Left lung (tissue), 14 donors: ENCODE measurements at places on chromosomes 7 and 10. TPM values are rescaled to one million over a fixed set of nuclear protein-coding genes. Genes with fewer than 3 reads are reported as not detected.

Gene RNF32
- polyA plus RNA-seq, result 7.3 TPM

Gene PRRT4
- 2.8 TPM for polyA plus RNA-seq

Gene AUTS2
- polyA plus RNA-seq, result 95.8 TPM

Gene RBP3
- 0.14 TPM for polyA plus RNA-seq

- DNase-seq, result no peak
These were observed 71.7 kb downstream of the ARID5B start for GRCh38 chr10:61973169-61973568.

- DNase-seq, result no peak
These were observed 105.1 kb upstream of the ADCY1 start for GRCh38 chr7:45469103-45469502.
